T-cell (primary cell): ENCODE measurements at places on chromosomes 1 and 21.

DNA sequence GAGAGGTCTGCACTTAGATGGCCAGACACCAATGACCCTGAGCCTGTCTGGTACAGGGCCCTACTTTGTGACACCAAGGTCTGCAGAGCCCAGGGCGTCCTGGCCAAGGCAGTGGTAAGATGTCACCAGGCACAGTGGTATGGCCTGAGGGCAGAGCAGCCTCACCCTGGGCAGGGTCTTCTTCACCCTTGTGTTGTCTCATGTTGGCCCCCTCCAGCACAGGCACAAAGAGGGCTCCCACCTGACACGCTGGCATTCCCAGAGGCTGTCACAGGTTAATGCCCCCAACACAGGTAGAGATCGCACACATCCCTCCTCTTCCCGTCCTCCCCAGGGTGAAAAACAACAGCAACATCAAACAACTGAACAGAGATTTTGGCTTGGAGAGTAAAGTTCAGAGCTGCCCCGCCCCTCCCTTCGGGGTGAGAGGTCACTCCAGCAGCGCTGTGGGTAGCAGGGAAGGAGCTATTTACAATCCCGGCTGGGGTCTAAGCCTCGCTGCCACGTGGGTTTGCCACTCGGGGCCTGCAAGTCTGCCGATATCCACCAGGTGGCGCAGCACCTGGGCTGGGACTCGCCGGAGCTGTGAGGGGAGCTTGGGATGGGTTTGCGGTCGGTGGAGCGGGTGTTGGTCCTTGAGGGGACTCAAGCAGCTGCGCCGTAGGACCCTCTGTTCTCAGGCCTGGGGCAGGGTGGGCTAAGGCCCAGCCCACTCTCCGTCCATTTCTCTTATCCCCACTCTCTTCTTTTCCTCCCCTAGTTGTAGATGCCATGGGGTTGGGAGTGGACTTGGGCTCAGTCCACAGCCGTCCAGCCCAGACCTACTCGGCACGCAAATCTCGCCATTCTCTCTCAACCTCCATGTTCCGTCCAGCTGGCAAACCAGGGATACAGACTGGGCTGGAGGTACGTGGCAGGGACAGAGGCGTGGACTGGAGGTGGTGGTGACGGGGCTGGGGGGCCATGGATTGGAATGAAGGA, 12.7 kb downstream of the EFNA3 start:
- DNase-seq = peak; percentile 81

DNA sequence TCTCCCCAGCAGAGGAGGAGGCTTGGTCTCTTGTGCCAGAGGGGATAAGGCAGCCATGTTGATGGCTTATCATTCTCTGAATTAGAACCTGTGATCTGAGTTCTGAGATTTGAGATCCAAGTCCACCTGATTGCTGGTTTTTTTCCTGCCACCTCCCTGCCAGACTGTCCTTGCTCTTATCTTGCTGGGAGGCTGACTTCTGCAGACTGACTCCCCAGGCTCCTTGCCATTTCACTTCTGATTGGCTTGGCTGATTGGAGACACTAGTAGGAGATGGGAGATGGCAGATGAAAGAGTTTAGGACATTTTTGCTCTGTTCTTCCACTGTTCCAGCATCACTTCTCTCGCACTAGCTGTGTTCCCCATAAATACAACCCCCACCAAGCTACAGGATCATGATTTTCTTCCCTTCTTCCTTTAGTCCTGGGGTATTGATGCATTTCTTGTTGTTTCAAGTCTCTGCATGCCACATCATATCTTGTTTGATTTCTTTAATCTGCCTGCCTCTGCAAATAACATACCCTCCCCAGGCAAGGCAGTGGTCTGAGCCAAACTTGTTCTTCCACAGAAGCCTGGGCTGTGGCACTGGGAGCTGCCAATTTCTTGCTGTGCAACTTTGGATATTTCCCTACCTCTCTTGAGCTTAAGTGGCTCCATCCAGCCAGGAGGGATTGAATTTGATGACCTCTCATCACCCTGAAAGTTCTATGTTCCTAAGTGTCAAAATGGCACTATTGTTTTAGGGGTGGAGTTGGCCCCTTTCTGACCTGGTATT, 963 bp upstream of the CYP4B1 start:
- DNase-seq = no peak

DNA sequence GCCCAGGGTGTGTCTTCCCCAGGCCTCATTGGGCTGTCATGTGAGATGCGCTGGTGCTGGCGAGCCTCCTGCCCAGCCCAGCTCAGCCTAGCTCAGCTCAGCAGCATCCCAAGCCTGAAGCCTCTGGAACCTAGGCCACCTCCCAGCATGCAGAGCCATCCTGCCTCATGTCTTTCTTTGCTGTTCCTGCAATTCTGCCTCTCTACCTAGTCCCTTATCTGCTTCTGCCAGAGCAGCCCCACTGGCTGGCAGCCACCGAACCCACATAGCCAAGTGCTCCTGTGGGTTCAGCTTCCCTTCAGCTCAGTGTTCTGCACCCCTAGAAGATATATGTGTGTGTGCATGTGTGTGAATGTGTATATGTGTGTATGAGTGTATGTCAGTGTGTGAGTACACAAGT, 291.5 kb upstream of the VAMP3 start:
- DNase-seq = no peak

- no peak for DNase-seq
Measured at GRCh38 chr1:86285796-86286195, 110.3 kb downstream of the ODF2L start.

DNA sequence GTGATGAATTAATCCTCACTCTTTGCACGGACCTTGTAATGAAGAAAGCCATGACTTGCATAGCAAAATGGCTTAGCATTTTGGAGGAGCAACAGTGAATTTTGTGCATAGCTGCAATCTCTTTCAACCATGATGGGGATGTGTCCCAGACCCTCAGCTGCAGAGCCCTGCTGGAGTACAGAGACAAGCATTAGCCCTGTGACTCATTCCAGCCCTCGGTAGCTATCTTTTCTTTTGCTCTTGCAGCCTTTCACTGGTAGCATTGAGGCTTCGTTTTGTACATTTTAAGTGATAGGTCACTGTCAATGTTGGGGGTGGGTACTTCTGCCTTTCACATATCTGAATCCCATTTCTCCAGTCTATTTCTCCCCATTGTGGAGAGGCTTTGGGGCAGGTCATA, 58.4 kb downstream of the SLC35F3 start:
- DNase-seq = no peak
